ENCODE measurements at places on chromosomes 7 and 10. TPM values are rescaled to one million over a fixed set of nuclear protein-coding genes. Genes with fewer than 3 reads are reported as not detected.

SLC26A5 gene
- 1.3 TPM for total RNA-seq

CTAGE15 gene
- not detected for total RNA-seq

RAB11FIP2 gene
- 26.2 TPM for total RNA-seq

RADIL gene
- total RNA-seq = 7.9 TPM

GNAI1 gene
- total RNA-seq = 19.3 TPM

FRG2B gene
- not detected for total RNA-seq

VIPR2 gene
- total RNA-seq = 0.74 TPM

NPM3 gene
- 18.2 TPM for total RNA-seq

HTR5A gene
- not detected for total RNA-seq

DRGX gene
- 0.17 TPM for total RNA-seq

GPER1 gene
- total RNA-seq = 24.1 TPM

GIMAP1 gene
- 12.5 TPM for total RNA-seq

COL13A1 gene
- 5.7 TPM for total RNA-seq

ELAPOR2 gene
- 99.1 TPM for total RNA-seq

DPCD gene
- total RNA-seq = 13.5 TPM

HOXA4 gene
- total RNA-seq = 1.8 TPM

TSPAN15 gene
- 42.8 TPM for total RNA-seq

SLC13A4 gene
- not detected for total RNA-seq

ANKIB1 gene
- total RNA-seq = 39.8 TPM

SOSTDC1 gene
- total RNA-seq = 7.9 TPM

SYPL1 gene
- 100.0 TPM for total RNA-seq

PAPSS2 gene
- 217 TPM for total RNA-seq

CDHR3 gene
- 2.6 TPM for total RNA-seq

TMEM178B gene
- total RNA-seq = 0.46 TPM

ABCC2 gene
- total RNA-seq = 1.2 TPM

PKD1L1 gene
- total RNA-seq = 0.61 TPM

REEP3 gene
- 42.7 TPM for total RNA-seq

LRGUK gene
- total RNA-seq = 9.1 TPM

SRGN gene
- total RNA-seq = 285 TPM

HOXA3 gene
- total RNA-seq = 11.4 TPM

AKR1E2 gene
- total RNA-seq = 8.0 TPM

OR2A1 gene
- not detected for total RNA-seq

TRDMT1 gene
- total RNA-seq = 22.0 TPM

CHAT gene
- not detected for total RNA-seq

GPR15LG gene
- total RNA-seq = not detected

ZNF212 gene
- 10.3 TPM for total RNA-seq

PLEKHS1 gene
- total RNA-seq = 7.3 TPM
